T47D (cell line): ENCODE measurements at places on chromosomes 6 and 20.
A peak's percentile ranks its signal among the peaks of the same experiment; 100 is the strongest.

GRCh38 chr20:4951299-4951698 lies 50.0 kb downstream of the SLC23A2 start:
- DNase-seq = no peak

GRCh38 chr20:51703400-51704287 lies 64.5 kb downstream of the ATP9A start:
- DNase-seq = no peak

DNA sequence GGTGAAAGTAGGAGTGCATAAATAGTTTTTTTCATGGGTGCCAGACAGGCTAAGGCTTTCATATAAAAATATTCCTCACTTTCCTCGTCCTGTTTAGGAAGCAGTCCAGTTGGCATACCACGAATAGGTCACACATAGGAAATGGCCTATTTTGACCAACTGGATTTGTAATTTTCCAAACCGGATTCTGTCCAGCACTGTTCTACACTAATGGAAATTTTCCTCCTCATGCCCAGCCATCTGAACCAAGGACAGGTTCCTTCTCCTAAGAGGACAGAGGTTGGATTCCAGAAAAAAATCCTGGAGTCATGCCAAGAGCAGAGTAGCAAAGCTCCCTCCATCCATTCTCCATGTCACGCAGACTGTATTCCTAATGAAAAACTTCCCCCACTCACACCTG lies 43.1 kb downstream of the PANK2 start:
- no peak for DNase-seq

DNA sequence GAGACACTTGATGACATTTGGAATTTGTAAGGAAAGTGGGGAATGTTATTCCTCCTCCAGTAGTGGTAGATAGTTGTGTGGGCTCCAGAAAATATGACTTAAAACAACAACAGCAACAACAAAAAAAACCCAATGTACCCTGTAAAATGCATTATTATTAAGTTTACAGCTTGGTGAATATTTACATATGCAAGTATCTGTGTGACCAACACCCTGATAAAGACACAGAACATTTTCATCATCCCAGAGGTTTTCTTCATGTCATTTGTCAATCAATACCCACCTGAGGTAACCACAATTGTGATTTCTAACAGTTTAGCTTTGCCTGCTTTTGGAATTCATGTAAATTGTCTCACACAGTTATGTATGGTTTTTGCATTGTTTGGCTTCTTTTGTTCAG lies 152.1 kb upstream of the GRIK2 start:
- no peak for DNase-seq

- no peak for DNase-seq
Measured at GRCh38 chr6:71310261-71310660, 21.6 kb downstream of the OGFRL1 start.

GRCh38 chr6:6747371-6747770 lies 158.9 kb downstream of the LY86 start:
- no peak for DNase-seq

DNA sequence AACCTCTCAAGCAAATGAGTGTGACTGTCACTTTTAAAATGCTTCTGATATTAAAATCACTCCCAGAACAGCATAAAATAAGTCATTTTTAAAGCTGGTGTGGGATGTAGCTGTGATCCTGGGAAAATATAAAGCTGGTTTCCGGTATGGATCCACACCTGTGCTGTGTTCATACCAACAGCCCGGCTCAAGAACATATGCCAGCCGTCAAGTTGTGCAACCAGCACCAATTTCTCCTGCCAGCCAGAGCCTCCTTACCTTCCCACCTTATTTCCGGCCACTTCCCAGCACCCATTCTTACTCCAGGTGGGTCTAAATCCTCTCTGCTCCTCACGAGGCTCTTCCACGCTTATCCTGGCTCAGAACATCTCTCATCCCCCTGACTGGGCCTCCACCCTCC lies 50.9 kb upstream of the RPS6KA2 start:
- no peak for DNase-seq

GRCh38 chr6:111258010-111258409 lies 170.7 kb downstream of the SLC16A10 start:
- no peak for DNase-seq

- no peak for DNase-seq
Measured at GRCh38 chr6:167130712-167131684, 8.1 kb downstream of the CCR6 start.

DNA sequence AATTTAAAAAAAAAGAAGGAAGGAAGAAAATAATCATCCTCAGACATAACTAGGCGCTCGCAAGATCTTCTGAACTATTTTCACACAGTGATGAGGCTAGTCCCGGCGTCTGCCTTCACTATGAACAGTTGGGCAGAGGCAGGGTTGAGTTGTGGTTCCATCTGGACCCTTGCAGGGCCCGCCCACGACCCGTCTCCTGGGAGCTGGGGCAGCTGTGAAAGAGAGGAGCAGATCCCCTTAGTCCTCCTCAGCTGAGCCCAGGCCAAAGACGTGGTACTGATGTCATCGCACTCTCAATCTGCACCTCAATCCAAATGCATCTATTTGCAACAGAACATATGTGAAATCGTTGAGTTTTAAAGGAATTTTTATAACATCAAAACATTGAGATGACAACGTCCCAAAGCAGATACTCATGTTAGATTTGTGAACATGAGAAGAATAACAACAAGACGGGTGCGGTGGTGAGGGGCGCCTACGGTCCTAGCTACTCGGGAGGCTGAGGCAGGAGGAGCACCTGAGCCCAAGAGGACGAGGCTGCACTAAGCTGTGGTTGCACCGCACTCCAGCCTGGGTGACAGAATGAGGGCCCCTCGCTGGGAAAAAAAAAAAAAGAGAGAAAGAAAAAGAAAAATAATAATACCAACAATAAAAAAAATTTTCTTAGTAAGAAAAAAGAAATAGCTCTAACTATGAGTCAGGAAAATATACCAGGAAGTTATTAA lies 15.3 kb downstream of the TCFL5 start:
- no peak for DNase-seq

DNA sequence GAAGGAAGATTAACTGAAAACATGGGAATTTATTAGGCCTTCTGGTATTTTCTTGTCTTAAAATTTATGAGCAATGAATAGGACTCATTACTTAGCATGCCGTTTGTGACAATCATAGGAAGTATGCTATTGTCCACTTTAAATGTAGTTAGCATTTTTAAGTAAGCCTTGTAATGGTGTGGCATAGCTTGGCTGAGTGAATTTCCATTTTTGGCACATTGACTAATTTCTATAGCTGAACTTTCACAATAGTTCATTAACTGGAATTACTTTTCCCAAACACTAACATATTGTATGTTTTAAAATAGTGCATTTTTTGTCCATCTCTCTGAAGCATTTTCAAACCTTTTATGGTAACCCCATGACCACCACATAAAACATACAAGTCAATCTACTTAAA lies 15.7 kb downstream of the RSPO3 start:
- no peak for DNase-seq

DNA sequence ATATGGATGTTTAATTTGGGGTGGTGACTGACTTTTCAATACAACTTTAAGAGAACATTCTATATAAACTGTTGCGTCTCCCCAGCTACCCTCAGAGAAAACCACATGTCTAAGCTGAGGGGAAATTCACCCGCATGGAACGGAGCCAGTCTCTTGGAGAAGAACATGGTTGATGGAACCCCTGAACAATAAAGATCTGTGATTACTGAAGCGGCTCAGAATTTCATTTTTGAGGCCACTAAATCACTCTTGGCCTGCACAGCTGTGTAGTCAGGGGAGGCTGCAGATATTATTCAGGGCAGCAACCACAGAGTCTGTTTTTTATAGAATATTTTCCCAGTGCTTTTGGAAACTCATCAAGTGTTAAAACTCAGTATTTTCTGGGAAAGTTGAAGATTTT lies 73.8 kb downstream of the EYA4 start:
- DNase-seq = no peak

DNA sequence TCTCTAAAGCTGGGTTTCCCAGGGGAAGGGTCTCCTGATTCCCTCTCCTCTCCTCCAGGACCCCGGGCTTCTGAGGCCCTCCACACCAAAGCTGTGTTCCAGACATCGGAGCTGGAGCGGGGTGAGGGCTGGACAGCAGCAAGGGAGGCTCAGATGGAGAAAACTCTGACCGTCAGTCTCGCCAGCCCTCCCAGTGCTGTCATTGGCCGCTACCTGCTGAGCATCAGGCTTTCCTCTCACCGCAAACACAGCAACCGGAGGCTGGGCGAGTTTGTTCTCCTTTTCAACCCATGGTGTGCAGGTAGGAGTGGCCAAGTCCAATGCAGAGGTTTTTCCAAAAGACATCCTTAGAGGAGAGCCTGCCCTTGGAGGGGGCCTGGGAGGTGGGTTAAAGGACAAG lies 14.4 kb downstream of the TGM6 start:
- DNase-seq = no peak

- peak; percentile 61 for DNase-seq
Measured at GRCh38 chr20:37902504-37903313, at the start of gene VSTM2L. VSTM2L (plus strand) TSS chr20:37903127; CDS start chr20:37903351, 224 bp downstream.

GRCh38 chr6:76451926-76452709 lies 379.7 kb upstream of the IMPG1 start:
- no peak for DNase-seq

- DNase-seq = no peak
Measured at GRCh38 chr6:45678285-45678607, 300.5 kb upstream of the SUPT3H start.

DNA sequence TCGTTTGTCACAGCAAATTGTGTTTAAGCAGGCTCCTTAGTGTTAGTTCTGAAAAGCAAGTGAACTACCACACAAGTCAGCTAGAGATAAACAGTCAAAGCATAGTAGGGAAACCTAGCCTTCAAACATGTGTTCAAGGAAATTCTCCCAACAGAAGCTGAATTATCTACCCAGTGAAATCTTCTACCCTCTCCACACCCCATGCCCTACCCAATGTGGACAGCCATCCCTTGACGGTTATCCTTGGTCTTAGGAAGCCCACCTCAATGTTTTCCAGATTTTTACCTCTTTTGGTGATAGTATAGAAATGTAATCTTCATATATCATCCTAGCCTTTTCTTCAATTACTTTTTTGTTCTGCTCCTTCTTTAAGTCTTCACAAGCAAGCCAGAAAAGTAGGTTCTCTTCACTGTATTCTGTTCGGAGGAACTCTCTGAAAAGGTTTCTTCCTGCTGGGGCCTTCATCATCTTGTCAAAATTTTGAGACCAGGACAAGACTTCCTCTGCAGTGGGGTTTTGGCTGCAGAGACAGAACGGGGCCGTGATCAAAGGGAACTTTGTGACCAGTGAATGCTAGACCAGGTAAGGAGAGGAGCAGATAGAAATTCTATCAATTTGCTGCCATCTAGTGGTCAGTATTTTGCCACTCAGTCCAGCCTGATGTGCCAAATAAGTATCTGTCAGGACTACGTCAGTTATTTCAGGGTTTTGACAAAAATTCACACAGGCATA lies 21.6 kb upstream of the MTRF1L start:
- peak; percentile 18 for DNase-seq

DNA sequence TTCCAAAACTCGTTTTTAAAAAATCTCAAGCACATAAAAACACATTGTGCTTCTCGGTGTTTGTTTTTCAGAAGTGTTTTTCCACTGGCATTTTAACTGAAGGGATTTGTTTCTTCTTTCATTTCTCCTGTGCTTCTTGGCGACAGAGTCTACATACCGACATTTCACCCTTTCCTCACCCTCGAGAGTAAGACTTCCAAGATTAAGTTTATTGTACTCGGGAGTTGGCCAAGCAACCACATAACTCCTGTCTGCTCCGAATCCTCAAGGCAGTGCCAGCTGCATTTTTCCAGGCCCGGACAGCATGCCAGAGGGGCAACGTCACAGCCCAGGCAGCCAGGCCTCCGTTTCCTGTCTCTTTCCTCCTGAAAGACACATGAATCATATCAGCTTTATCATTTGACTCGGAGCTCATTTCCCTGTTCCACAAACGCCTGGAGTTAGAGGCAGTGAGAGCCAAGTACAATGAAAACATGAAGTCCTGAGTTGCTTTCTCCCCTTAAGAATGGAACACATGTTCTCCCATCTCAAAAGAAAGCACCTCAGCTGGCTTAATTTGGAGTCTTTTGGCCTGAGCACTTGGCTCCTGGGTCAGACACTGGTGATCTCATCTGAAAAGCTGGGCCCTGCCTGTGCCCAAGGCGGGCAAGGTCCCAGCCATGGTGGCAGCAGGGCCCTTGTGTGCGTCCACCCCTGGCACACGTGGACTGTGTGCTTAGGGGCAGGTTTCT lies 23.2 kb upstream of the FAM50B start:
- peak; percentile 67 for DNase-seq

DNA sequence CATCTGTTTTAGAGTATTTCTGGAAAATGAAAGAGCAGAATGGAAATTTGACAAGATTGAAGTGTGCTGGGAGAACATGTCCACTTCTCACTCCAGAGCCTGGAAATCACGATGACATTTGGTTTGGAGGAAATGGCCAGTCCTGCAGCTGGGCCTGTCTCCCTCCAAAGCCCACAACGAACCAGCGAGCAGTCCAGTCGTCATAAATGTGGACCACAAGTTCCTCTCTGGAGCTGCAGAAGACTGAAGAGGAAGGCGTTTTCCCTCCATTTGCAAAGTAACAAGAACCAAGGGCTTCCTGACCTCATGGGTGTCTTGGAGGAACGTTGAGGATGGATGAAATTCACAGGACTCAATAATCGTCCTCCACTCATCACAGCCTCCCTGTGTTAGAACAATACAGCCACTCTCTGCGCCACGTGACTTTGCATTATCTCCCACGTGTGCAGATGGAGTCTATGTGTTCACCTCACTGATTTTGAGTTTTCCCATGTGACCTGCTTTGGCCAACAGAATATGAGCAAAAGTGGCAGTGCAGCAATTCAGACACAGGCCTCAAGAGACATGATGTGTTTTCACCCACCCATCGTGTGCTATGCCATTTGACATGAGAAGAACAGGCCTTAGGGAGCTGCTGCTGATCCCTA lies 9.1 kb upstream of the SPATS1 start:
- no peak for DNase-seq

DNA sequence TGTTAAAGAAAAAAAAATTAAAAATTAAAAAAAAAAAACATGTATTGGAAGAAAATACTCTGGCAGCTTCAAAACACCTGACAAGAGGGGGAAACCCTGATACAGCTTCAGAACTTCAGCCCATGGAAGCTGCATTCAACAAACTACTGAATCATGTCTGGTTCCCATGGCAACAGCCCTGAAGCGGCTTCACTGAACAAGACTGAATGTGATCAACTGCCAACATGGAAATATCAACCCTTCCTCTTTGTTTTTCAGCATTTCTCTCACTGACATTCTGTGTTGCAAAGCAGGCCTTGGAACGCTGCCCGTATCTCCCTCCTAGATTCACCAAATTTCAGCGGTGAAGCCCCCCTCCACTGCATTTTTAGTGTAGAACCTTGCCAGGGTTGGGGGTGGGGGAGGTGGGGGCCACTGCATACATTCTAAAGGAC lies 91.3 kb upstream of the SHLD1 start:
- no peak for DNase-seq

GRCh38 chr20:14698125-14698524 lies 360.7 kb upstream of the FLRT3 start:
- no peak for DNase-seq

GRCh38 chr6:107185391-107185970 lies 70.2 kb upstream of the BEND3 start:
- DNase-seq = peak; percentile 48
